Stomach (tissue), 19 donors: ENCODE measurements at places on chromosomes 2 and 18. TPM values are rescaled to one million over a fixed set of nuclear protein-coding genes. Genes with fewer than 3 reads are reported as not detected.

DNA sequence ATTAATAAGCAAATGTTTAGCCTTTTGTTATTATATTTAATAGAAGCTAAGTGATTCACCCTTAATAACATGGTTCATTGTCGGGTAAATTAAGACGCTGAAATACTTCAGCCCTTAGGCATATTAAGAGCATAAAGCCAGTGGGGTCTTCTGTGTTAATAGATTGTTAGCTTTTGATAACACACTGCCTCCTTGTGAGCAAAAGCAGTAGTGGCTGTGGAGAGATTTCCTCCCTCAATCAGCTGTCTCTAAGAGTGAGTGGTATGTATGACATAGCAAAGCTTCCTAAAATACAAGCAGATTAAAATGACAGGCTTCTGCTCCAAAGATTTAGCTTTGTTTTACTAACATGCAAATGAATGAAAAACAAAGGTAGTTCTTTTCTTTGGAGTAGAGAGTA lies 143.7 kb upstream of the SYT4 start:
- no peak for DNase-seq

DNA sequence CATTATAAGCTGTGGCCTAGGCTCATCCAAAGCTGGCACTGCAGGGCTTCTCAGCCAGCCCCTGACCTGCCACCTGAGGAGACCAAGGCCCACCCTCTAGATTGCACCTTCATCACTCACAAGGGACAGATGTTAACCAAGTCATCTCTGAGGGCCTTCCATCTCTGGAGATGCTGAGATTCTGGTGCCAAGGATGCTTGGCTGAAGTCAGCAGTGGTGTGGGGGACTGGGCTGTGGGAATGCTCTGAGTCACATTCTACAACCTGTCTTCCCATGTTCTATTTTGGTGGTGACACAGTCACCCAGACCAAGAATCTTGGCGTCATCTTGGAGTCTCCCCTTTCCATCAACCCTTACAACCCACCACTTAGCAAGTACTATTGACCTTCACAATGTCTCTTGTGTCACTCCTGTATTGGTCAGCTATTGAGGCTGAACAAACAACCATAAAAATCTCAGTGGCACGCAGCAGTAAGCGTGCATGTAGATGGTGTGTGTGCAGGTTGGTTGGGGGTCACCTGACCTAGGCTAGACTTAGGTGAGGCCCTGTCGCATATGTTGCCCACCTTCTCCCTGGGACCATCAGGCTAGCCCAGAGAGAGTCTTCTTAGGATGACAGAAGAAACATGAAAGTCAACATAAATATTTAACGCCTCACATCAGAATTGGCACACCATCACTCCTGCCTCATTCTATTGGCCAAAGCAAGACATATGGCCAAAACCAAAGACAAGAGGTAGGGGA lies 135.0 kb downstream of the SMAD7 start:
- no peak for DNase-seq

The DLX1 gene
- total RNA-seq = not detected

- DNase-seq = no peak
These were observed 41.8 kb downstream of the CNGA3 start for GRCh38 chr2:98388081-98388480.

The IL36A gene
- total RNA-seq = not detected

DNA sequence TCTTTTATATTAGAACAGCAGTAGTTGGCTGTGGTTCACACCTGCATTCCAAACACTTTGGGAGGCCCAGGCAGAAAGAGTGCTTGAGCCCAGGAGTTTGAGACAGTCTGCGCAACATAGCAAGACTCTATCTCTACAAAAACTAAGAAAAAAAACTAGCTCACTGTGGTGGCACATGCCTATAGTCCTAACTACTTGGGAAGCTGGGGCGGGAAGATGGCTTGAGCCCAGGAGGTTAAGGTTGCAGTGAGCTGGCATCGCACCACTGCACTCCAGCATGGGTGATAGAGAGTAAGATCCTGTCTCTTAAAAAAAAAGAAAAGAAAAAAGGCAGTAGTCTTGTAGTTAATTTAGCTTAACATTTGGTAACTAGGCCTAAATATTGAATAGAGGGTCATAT lies 136.6 kb downstream of the AGPS start:
- DNase-seq = no peak

- no peak for DNase-seq
These were observed 135.5 kb downstream of the IRS1 start for GRCh38 chr2:226664140-226664539.

DNA sequence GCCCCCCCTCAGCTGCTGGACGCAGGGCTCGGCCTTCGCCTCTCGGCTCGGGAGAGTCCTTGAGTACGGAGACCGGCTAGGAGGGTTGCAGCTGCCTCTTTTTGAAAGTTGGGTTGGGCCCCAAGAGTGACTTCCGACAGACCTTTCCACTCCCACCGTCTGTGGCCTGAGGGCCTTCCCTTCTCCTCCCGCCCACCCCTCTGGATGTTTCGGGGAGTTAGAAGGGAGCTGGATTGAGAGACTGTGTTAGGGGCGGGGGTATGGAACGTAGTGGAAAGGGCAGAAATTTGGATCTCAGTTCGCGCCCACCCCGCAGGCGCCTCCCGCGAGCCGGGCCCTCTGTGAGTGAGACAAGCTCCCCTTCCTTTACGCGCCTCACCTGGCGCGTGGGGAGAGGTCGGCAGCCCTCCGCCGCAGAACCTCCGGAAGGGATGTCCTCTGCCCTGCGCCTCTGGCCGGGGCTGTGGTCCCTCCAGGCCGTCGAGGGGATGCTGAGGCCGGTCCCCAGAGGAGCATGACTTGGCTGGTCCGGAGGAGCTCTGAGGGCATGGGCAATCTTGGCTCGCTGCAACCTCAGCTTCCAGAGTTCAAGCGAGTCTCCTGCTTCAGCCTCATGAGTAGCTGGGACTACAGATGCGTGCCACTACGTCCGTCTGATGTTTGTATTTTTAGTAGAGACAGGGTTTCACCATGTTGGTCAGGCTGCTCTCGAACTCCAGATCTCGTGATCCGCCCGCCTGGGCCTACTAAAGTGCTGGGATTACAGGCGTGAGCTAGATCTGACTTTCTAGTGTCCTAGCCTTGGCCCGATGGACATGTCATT lies 15.9 kb downstream of the C2orf74 start:
- DNase-seq = peak; percentile 28

GRCh38 chr2:120741571-120742561 lies 6.2 kb downstream of the GLI2 start:
- peak; percentile 46 for DNase-seq

GRCh38 chr18:50849419-50849821 lies 29.5 kb upstream of the ME2 start:
- DNase-seq = no peak

- no peak for DNase-seq
These were observed 34.2 kb downstream of the ALS2 start for GRCh38 chr2:201746551-201746950.
